ENCODE measurements at places on chromosomes 3 and 15.

- DNase-seq: no peak
These were observed 409.0 kb upstream of the KCNMB2 start for GRCh38 chr3:178127221-178127620.

DNA sequence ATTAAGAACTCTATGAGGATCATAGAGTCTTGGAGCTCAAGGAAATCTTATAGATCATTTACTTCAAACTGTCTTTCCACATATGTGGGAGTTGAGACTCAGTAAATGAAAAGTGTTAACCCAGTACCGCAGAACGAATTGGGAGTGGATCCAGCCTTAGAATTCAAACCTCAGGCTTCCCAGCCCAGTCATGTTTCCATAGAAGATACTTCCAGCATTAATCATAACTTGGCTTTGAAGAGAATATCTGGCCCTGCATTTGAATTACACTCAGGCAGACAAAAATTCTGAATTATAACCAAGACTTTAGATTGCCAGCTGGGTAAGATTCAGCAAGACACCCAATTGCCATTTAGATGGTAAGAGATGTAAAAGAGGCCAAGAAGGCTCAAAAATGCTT, 972.0 kb downstream of the TUSC7 start:
- no peak for DNase-seq

- no peak for DNase-seq
These were observed 11.1 kb downstream of the RIOX2 start for GRCh38 chr3:97960993-97961766.

- DNase-seq: no peak
These were observed 75.9 kb upstream of the ATP2B2 start for GRCh38 chr3:10581251-10581650.

GRCh38 chr3:187062526-187063177, 76.6 kb downstream of the RPL39L start:
- no peak for DNase-seq

GRCh38 chr3:39327746-39328349, 1.7 kb upstream of the CCR8 start:
- no peak for DNase-seq

DNA sequence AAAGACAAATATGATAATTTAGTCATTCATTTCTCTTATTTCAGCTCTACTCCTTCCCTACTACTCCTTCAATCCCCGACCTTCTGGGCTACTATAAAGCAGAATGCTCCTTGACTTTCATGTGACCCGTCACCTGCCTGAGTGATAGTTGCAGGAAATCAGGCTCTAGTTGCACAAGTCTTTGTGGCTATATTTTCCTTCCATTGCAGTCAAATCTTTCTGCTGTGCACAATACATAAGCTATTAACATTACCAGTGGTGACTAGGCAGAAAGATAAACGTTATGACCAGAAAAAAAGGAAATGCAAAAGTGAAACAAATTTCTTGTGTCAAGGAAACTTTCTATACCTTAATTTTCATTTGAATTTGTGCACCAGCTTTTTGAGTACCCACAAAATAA, 2.3 kb downstream of the SUCNR1 start:
- no peak for DNase-seq

Measured in DMS153 (cell line).